ENCODE measurements at places on chromosomes 3 and 15.

- no peak for DNase-seq
Measured at GRCh38 chr3:30631243-30631904, 25.0 kb downstream of the TGFBR2 start.

GRCh38 chr3:125025642-125026041 is 30.2 kb downstream of the HEG1 start:
- DNase-seq: no peak

GRCh38 chr15:77607111-77607893 is 25.4 kb downstream of the LINGO1 start:
- DNase-seq: peak; percentile 72

- peak; percentile 50 for DNase-seq
Measured at GRCh38 chr15:48547286-48547685, 98.2 kb downstream of the FBN1 start.

GRCh38 chr15:89783861-89784685 is 7.9 kb downstream of the MESP2 start:
- no peak for DNase-seq

DNA sequence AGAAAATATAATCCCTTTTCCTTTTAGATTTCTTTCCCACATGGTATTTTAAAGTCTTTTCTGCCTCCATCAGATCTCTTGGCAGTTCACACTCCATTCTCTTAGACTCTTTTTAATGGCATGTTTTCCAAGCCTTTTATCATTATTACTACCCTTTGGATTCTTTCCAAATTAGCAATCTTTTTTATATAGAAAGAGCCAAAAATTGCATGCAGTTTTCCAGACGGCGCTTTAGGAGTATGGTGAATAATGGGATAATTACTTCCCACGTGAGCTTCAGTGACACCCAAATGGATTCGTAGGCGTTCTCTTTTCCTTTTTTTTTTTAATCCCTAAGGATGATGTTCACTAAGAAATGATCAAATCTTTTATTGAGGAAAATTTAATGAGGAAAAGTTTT is 354.8 kb upstream of the DNAJC19 start:
- DNase-seq: no peak

- no peak for DNase-seq
Measured at GRCh38 chr3:56054844-56055243, 413.4 kb downstream of the ERC2 start.

- no peak for DNase-seq
Measured at GRCh38 chr15:65535192-65535591, 4.9 kb downstream of the HACD3 start.

GRCh38 chr15:85044894-85045293 is 63.2 kb downstream of the PDE8A start:
- no peak for DNase-seq

DNA sequence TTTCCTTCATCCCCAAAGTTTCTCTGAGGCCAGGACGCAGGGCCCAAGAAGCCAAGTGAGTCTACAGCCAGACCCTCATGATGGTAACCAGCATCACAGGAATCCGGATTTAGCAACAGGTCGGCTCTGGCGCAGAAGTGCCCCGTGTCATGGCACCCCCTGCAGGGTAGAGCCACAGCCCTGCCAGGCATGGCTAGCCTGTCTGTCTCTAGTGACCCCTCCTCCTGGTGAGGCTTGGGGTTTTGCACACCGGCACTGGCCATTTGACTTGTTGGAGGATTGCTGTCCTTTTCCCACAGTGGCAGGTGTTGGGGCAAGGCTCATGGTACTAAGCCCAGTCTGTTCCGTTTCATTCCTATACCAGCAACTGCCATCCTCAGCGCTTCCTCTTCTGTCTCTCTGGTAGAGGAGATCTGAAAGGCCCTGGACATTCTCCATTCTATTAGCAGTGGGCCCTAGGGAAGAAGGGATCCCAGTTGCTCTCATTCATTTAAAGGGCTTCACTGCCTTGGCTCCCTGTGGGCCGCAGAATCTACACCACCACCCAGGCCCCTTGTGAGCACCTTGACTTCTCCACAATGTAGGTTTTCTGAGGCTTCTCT is 9.4 kb upstream of the CHAC1 start:
- no peak for DNase-seq

- DNase-seq: no peak
Measured at GRCh38 chr3:165443664-165444063, 247.5 kb upstream of the SLITRK3 start.

GRCh38 chr15:29141308-29142128 is 128.1 kb downstream of the NSMCE3 start:
- peak; percentile 72 for DNase-seq

GRCh38 chr3:567488-568185 is 371.1 kb downstream of the CHL1 start:
- DNase-seq: no peak

- no peak for DNase-seq
Measured at GRCh38 chr15:34349769-34350168, 6.7 kb downstream of the NUTM1 start.

DNA sequence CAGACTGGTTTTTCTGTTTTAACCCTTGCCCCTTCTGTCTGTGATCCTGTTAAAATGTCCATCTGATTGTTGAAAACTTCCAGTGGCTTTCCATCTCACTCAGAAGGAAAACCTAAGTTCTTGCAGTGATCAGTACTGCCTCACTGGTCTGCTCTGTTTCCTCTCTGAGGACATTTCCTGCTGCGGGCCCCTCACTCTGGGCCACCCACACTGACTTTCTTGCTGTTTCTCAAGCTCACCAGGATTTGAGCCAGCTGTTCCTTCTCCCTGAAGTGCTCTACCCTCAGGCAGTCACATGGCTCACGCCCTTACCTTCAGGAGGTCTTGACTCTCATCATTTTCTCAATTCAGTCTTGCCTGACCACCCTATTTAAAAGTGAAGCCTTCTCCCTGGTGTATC is 1.8 kb downstream of the GRK7 start:
- no peak for DNase-seq

GRCh38 chr3:15361494-15362214 is 29.3 kb upstream of the SH3BP5 start:
- no peak for DNase-seq

DNA sequence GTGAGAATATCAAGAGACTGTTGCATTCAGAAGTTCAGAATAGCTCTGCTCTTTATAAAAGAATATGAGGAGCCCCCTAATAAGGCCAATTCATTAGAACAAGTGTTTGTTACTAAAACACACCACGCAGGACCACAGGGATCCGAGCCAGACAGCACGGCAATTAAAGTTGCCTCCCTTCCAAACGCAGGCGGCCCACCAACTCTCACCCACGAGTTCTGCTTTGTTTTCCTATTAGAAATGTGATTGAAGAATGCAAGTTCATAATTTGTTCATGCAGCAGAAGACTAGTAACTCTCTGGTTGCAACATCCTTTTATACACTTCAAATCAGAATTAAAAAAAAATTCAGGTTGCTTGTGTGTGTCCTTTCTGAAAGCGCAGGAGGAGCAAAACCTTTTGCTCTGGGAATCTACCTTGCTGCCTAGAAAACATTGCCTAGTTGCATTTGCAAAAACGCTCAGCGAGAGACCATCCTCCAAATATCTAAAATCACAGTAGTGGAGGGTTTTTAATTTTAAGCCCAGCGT is 1044.1 kb upstream of the NR2F2 start:
- no peak for DNase-seq

GRCh38 chr3:134008630-134009156 is 21.0 kb downstream of the SLCO2A1 start:
- no peak for DNase-seq

- no peak for DNase-seq
Measured at GRCh38 chr15:25435474-25436243, 3.2 kb downstream of the UBE3A start.

Data from left hindlimb (tissue), 1 donor.